Stimulated activated CD8-positive, alpha-beta memory T cell treated with anti-CD3 and anti-CD28 coated beads, Interleukin-7, amount 100 ng/mL, for 1 hour (primary cell): ENCODE measurements at places on chromosomes 11 and 22.

DNA sequence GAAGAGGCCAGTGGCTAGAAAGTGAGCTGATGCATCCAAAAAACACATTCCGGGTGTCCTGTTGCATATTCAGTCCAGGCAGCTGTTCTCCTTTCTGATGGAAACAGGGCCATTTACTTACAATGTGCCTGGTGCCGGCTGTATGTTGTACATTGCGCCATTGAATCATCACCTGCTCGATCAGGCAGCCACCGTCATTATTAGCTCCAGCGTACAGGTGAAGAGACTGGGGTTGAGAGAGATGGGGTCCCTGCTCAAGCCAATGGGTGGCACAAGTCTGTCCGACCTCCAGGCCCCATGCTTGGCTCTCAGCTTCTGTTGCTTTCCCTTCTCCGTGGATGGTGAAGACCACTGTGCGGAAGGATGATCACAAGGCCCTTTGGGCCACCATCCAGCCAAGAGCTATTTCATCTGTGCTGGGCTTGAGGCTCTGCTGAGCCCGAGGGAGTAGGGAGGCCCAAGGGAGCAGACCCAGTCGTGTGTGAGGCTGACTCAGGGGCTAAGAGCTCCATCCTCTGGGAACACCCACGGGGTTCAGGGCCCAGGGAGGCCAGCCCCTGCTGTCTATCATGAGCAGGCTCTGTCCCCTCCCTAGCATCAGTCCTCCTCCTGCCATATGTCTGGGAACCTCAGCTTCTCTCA lies 20.7 kb upstream of the EMID1 start:
- no peak for DNase-seq

GRCh38 chr11:63745304-63746170 lies 23.0 kb downstream of the ZFTA start:
- no peak for DNase-seq

GRCh38 chr11:95592471-95592870 lies 197.1 kb downstream of the FAM76B start:
- DNase-seq: no peak

DNA sequence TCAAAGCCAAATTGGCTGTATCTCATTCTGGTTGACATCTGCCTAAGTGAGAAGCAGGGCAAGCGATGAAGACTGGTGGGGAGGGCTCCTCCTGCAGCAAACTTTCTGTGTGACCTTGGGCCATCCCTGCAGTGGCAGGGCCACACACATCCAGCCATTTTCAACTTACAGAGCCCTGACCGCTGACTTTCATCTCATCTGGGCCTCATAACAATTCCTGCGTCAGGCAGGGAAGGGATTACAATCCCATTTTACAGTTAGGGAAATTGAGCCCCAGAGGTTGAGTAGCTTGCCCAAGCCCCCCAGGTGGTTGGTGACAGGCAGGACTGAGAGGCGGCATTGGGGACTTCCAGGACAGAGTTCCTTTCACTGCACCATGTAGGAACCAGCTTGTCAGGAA lies 21.9 kb downstream of the TPBGL start:
- no peak for DNase-seq

- no peak for DNase-seq
Observed at GRCh38 chr11:73423506-73423905, 47.3 kb downstream of the RELT start.

DNA sequence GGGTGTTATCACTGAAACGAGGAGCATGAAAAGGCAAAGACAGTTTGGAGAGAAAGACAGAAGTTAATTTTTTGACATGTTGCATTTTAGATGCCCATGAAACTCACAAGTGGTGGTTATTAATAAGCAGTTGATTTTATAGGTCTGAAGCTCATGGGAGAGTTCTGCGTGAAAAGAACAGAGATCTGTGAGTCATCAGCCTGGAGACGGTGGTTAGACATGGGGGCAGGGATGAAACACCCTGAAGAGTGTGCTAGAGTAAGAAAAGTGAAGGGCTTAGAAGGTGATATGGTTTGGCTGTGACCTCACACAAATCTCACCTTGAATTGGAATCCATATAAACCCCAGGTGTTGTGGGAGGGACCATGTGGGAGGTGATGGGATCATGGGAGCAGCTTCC lies 289.1 kb upstream of the ISX start:
- no peak for DNase-seq

DNA sequence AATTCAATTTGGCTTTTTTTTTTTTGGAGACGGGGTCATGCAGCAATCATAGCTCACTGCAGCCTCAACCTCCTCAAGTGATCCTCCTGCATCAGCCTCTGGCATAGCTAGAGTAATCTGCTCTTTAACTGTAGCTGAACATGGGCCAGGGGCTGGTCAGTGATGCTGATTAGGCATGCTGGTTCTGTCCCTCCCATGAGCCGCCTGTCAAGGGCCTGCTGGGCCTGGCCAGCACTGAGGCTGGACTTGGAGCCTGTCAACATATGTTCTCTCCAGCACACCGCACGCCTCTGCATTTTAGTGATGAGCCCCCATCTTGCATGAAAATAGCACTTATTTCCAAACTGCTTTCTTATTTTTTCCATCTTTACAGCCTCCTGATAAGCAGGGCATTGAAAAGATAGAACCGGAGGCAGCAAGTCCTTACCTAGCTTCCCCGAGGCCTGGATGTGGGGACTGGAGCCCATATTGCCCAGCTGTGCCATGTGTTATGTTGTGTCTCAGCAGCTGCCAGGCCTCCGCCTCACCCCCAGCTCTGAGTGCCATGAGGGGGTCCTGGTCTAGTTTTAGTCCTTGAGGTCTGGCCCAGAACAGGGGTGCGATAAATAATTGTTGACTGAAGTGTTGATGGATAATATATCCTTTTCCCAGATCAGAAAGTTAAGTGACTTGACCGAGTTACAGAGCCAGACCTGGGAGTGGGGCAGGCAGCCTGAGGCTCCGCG lies 80.0 kb downstream of the CTTN start:
- DNase-seq: no peak

GRCh38 chr11:8250981-8251615 lies 12.6 kb downstream of the LMO1 start:
- no peak for DNase-seq

DNA sequence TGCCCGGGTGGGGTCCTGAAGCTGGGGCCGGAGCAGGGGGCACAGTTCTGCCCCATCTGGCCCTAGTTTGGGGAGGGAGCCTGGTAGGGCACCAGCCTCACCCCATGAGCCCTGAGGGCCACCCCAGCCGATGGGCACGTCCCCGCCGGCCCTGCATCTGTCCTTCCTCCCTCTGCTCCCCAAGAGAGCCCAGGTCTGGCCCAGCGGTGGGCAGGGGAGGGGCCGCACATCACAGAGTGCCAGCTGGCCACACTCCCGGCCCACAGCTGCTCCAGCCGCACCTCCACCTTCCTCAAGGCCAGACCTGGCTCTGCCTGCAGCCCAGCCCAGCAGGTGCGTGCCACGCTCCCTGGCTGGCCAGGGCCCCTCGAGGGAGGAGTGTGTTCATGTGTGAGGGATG lies 21.6 kb downstream of the BRSK2 start:
- DNase-seq: no peak

GRCh38 chr11:93089474-93090102 lies 108.2 kb downstream of the SLC36A4 start:
- no peak for DNase-seq

GRCh38 chr11:13343067-13343466 lies 65.5 kb downstream of the BMAL1 start:
- no peak for DNase-seq

GRCh38 chr11:74535371-74536160 lies 42.0 kb upstream of the LIPT2 start:
- no peak for DNase-seq

- DNase-seq: no peak
Observed at GRCh38 chr11:47378836-47379170, 456 bp upstream of the SPI1 start.

- no peak for DNase-seq
Observed at GRCh38 chr11:2099516-2100349, 39.5 kb downstream of the IGF2 start.

DNA sequence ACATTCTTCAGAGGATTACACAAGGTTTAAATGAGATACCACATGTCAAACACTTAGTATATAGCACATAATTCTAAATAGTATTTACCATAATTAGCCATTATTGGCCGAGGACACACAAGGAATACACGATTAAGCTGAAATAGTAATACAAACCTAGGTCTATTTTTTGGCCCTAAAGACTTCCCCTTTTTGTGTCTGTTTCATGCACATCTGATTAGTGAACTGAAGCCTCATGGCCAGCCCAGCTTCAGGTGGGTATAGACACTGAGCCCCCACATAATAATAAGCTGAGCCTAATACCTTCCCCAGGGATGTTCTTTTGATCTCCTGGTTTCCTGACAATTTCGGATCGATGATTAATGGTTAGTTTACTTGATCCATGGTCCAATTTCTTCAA lies 2.1 kb downstream of the GLYATL1B start:
- no peak for DNase-seq

DNA sequence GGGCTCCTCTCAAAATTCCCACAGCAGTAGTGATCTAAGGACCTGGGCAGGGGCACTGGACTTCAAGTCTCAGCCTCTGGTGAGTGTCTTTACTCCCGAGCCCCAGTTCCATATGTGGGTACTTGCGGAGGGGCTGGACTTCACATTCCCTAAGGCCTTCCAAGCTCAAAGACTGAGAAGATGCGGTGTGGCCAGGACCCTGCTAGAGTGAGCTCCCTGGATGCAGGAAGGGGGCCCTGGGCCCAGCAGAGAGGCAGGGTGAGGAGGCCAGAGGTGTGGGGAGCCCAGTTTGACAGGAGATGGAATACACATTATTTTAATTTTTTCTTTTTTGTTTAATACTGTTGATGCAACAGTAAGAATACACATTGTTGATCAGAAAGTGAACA lies 83.7 kb downstream of the IGLL1 start:
- no peak for DNase-seq

GRCh38 chr11:116861539-116861938 lies 24.1 kb upstream of the APOA1 start:
- no peak for DNase-seq

DNA sequence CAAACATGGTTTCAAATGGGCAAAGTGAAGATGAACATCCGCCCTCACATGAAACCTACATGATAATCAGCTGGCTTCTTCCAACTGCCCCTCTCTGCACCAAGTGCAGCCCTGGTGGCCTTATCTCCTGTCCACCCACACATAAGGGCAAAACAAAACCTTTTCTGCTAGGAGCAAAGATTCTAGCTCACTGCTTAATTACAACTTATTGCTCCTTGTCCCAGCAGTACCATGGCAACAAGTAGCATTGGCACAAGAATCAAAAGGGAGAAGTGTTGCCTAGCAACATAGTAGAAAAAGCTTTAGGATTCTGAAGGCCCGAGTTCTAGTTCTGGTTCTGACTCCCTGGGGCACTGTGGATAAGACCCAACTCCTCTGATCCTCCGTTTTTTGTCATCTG lies 68.7 kb upstream of the BMAL1 start:
- DNase-seq: no peak

GRCh38 chr11:9700105-9700801 lies 36.4 kb downstream of the SWAP70 start:
- DNase-seq: no peak

- DNase-seq: no peak
Observed at GRCh38 chr11:133951327-133952198, 5.2 kb downstream of the IGSF9B start.

GRCh38 chr11:63814383-63814736 lies 1.1 kb downstream of the SPINDOC start:
- no peak for DNase-seq

GRCh38 chr22:35622191-35622913 lies 5.2 kb upstream of the MB start:
- no peak for DNase-seq

GRCh38 chr22:38572065-38572464 lies 2.1 kb upstream of the DMC1 start:
- no peak for DNase-seq

- DNase-seq: no peak
Observed at GRCh38 chr11:1337647-1338007, 28.2 kb upstream of the TOLLIP start.

- no peak for DNase-seq
Observed at GRCh38 chr11:131248588-131248987, 121.8 kb upstream of the NTM start.

DNA sequence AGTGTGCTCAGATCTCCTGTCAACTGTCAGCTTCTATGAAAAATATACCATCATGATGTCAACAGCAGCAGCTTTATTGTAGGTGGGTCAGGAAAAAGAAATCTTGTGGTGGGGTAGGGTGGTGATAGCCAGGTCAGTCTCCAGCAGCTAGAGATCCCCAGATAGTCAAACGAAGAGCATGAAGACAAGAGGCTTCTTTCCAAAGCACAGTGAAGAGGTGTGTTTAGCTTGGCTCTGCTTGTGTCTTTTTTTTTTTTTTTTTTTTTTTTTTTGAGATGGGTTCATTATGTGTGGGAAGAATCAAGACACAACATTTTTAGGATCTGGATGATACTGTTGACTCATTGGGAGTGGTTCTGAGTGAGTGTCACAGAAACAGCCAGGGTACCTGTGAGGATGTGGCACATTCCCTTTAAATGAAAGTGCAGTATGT lies 1075.5 kb downstream of the NTM start:
- DNase-seq: no peak

- no peak for DNase-seq
Observed at GRCh38 chr22:25911243-25911972, 169.4 kb downstream of the MYO18B start.

GRCh38 chr11:122804796-122805195 lies 33.5 kb upstream of the CRTAM start:
- no peak for DNase-seq

GRCh38 chr11:106904826-106905225 lies 113.5 kb downstream of the GUCY1A2 start:
- no peak for DNase-seq

GRCh38 chr11:61279934-61280659 lies 15.0 kb downstream of the VWCE start:
- DNase-seq: no peak

DNA sequence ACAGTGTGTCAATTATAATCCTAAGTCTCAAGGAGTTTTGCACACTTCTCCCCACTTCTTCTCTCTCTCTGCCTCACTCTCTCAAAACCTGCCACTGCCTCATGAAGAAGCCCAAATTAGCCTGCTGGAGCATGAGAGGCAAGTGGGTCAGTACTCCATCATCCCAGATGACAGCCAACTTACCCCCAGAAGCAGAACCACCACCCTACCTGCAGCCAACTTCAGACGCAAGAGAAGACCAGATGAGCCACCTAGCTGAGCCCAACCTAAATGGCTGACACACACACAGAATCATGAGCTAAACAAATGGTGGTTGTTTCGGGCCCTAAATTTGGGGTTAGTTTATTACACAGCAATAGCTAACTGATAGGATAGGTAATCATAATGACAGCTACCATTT lies 61.2 kb downstream of the CD82 start:
- DNase-seq: no peak

- no peak for DNase-seq
Observed at GRCh38 chr11:129259931-129260348, 67.8 kb upstream of the ARHGAP32 start.
